ENCODE measurements at places on chromosomes 4 and X. TPM values are rescaled to one million over a fixed set of nuclear protein-coding genes. Genes with fewer than 3 reads are reported as not detected.

Gene ESX1
- not detected for polyA plus RNA-seq

DNA sequence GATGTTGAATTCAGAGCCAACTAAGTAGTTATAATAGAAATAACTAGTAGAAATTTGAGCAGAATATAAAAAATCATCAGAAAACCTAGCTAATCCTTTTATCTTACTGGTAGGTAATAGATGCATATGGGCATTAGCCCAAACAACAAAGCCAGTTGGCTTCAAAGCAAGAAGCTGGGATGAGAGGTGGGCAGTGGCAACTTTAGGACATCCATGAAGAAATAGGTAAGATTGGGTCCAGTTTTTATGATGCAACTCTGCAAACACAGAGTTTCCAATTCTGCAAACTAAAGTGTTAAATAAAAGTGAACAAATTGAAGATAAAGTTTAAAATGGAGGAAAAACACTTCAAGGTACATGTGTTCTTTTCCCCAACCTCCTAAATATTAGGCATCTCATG, 5.1 kb downstream of the PGRMC2 start:
- peak overlapping the region; percentile 35 for H3K4me3 ChIP-seq
- no peak overlapping the region for H3K27ac ChIP-seq
- peaks cover 59% of the 10 kb centered on the region for H3K4me1 ChIP-seq
- H3K36me3 ChIP-seq: peaks cover 37% of the 10 kb centered on the region
- no peaks in the 10 kb centered on the region for H3K27me3 ChIP-seq

Gene FGFBP1
- not detected for polyA plus RNA-seq

Gene RASL11B
- 0.46 TPM for polyA plus RNA-seq

- no peaks in the 10 kb centered on the region for H3K4me1 ChIP-seq
- peak; percentile 6 for DNase-seq
- no peak overlapping the region for H3K4me3 ChIP-seq
- H3K36me3 ChIP-seq: no peaks in the 10 kb centered on the region
- no peak overlapping the region for H3K27ac ChIP-seq
Measured at GRCh38 chr4:165994701-165995100, 121.7 kb downstream of the TLL1 start.

DNA sequence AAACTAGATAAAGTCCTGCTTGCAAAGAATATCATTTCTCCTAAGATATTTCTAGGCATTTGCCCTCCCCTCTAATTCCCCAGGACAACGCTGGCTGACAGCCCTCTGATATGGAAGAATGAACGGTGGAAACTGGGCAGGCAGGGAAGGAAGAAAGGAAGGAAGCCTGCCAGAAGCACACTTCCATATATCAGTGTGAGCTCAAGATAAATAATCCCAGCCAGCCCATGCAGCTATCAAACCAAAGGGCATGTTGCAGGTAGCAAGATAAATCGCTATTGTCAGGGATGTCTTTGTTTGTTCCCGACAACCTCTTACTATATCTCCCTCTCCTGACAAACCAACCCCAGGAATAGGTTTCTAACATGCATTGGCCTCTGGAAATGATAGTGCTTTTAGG, 412.8 kb downstream of the HNRNPD start:
- H3K4me1 ChIP-seq: no peaks in the 10 kb centered on the region
- DNase-seq: no peak
- no peaks in the 10 kb centered on the region for H3K36me3 ChIP-seq
- no peaks in the 10 kb centered on the region for H3K27me3 ChIP-seq
- no peak overlapping the region for H3K27ac ChIP-seq
- H3K4me3 ChIP-seq: no peak overlapping the region

DNA sequence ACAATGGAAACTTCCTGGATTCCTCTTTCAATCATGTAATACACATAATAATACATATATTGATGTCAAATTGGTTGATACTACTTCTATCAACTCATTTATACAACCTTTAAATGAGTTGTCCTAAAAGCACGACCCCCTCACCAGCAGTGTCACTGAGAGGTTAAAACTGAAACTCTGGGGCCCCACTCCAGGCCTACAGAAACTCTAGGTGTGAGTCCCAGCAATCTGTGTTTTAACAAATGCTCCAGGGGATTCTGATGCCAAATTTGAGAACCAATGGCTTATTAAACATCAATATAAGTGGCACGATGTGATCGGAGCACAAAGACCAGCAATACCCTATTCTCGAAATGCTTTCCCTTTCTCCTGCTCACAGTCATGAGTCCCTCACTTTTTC, 47.9 kb downstream of the ATP8A1 start:
- no peak for DNase-seq
- no peaks in the 10 kb centered on the region for H3K27me3 ChIP-seq

- H3K4me1 ChIP-seq: no peaks in the 10 kb centered on the region
- no peaks in the 10 kb centered on the region for H3K36me3 ChIP-seq
- DNase-seq: no peak
- no peak overlapping the region for H3K27ac ChIP-seq
Measured at GRCh38 chrX:74318672-74319071, 14.7 kb downstream of the ZCCHC13 start.

Data from GM23248 (cell line).